A549 treated with AZD2906 at 1 μM for 4 hours (cell line): ENCODE measurements at places on chromosomes 16 and 17. TPM values are rescaled to one million over a fixed set of nuclear protein-coding genes. Genes with fewer than 3 reads are reported as not detected.

SEPTIN12 gene
- total RNA-seq = 0.24 TPM in 1 of 5 replicates, not detected in the others

GNG13 gene
- not detected in 5 replicates for total RNA-seq

CXCL16 gene
- total RNA-seq = 12.9 to 17.1 TPM (median 15.5 TPM) in 5 replicates

ABCA5 gene
- 2.2 to 3.7 TPM (median 2.8 TPM) in 5 replicates for total RNA-seq

CHD3 gene
- total RNA-seq = 54.9 to 60.9 TPM (median 60.5 TPM) in 5 replicates

NPIPA3 gene
- 0.37 to 2.0 TPM (median 1.1 TPM) in 5 replicates for total RNA-seq

ZNF213 gene
- total RNA-seq = 9.7 to 13.1 TPM (median 12.8 TPM) in 5 replicates

GPR142 gene
- total RNA-seq = not detected in 5 replicates

CUEDC1 gene
- total RNA-seq = 48.2 to 60.2 TPM (median 50.5 TPM) in 5 replicates

KCNJ16 gene
- total RNA-seq = 0.21 to 0.41 TPM (median 0.31 TPM) in 5 replicates

DNAH9 gene
- 0.13 to 0.22 TPM in 2 of 5 replicates, not detected in the others for total RNA-seq

TEX19 gene
- 0.29 to 0.49 TPM (median 0.37 TPM) in 5 replicates for total RNA-seq

ZNF624 gene
- 0.85 to 1.9 TPM (median 1.3 TPM) in 5 replicates for total RNA-seq

GPR179 gene
- 0.02 to 0.06 TPM (median 0.03 TPM) in 5 replicates for total RNA-seq

PROCA1 gene
- 1.00 to 1.4 TPM (median 1.3 TPM) in 5 replicates for total RNA-seq

KRT28 gene
- total RNA-seq = not detected in 5 replicates

ALOX15 gene
- total RNA-seq = 0.04 to 0.26 TPM (median 0.09 TPM) in 5 replicates

ARHGDIG gene
- total RNA-seq = 2.0 to 3.1 TPM (median 2.7 TPM) in 5 replicates

C16orf92 gene
- total RNA-seq = not detected in 5 replicates

KARS1 gene
- total RNA-seq = 156 to 178 TPM (median 164 TPM) in 5 replicates

SPATA32 gene
- total RNA-seq = 0.08 to 0.15 TPM (median 0.11 TPM) in 4 of 5 replicates, not detected in the other

XYLT1 gene
- 0.61 to 0.87 TPM (median 0.75 TPM) in 5 replicates for total RNA-seq

CIBAR2 gene
- not detected in 5 replicates for total RNA-seq

FOXJ1 gene
- total RNA-seq = 0.77 to 1.1 TPM (median 0.95 TPM) in 5 replicates

APOBR gene
- total RNA-seq = 0.03 to 0.13 TPM (median 0.05 TPM) in 5 replicates

RAB11FIP4 gene
- 1.2 to 2.2 TPM (median 1.7 TPM) in 5 replicates for total RNA-seq

HAGH gene
- 57.8 to 76.0 TPM (median 74.4 TPM) in 5 replicates for total RNA-seq

TRPV2 gene
- total RNA-seq = 0.36 to 0.83 TPM (median 0.53 TPM) in 5 replicates
